GM20000 (cell line): ENCODE measurements at places on chromosomes 3 and 15.

GRCh38 chr3:136343873-136344555 lies 93.9 kb downstream of the PCCB start:
- DNase-seq: no peak

GRCh38 chr3:188539631-188540194 lies 385.8 kb downstream of the LPP start:
- DNase-seq: no peak

- DNase-seq: no peak
Measured at GRCh38 chr15:71111181-71111565, 4.1 kb upstream of the THSD4 start.

DNA sequence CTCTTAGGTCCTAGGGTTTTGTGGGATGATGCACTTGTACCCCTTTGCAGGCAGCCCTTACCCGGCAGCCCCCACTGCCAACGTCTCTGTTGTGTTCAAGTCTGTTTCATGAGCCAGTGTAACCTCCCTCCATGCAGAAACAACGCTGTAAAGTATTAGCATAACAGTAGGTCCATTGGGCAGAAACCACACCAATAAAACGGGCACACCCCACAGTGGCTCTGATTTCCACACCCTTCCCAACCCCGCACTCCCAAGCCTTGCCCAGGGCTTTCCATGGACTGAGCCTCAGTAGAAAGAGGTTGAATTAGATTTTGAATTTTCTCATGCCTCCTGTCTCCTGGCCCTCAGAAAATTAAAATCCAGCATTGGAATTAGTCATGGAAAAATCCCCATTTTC lies 124.5 kb downstream of the CACNA1D start:
- DNase-seq: no peak

GRCh38 chr3:128353361-128353965 lies 113.2 kb downstream of the DNAJB8 start:
- no peak for DNase-seq

DNA sequence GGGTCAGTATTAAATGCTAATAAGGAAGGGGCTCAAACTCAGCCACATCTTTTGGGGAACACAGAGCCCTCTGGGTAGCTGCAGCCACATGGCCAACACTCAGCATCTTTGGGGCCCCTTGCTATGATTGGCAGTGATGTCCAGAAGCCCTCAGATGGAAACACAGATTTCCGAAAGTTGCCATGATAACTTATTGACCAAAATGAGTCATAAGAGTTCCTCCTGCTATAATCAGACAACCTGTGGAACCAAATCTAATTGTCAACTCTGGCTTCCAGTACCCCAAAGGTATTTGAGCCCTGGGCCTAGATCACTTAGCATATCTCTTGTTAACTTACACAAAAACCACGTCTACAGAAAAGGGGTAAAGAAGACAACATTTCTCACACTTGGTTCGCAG lies 392.2 kb downstream of the KCNH8 start:
- no peak for DNase-seq

GRCh38 chr15:93980261-93980911 lies 251.0 kb upstream of the MCTP2 start:
- no peak for DNase-seq

- DNase-seq: no peak
Measured at GRCh38 chr15:58528188-58528870, 96.5 kb downstream of the LIPC start.

DNA sequence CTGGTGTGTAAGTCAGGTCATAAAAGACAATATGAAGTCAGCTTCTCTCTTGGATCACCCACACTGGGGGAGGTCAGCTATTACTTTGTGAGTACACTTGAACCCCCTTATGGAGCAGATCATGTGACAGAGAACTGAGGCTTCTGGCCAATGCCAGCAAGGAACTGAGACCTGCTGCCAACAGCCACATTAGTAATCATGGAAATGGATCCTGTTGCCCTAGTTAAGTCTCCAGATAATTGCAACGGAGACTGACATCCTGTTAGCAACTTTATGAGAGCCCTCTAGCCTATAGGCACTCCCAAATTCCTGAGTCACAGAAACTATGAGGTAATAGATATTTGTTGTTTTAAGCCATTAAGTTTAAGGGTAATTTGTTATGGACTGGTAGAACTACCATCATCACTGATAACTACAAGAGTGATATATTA lies 110.4 kb upstream of the GMNC start:
- no peak for DNase-seq

DNA sequence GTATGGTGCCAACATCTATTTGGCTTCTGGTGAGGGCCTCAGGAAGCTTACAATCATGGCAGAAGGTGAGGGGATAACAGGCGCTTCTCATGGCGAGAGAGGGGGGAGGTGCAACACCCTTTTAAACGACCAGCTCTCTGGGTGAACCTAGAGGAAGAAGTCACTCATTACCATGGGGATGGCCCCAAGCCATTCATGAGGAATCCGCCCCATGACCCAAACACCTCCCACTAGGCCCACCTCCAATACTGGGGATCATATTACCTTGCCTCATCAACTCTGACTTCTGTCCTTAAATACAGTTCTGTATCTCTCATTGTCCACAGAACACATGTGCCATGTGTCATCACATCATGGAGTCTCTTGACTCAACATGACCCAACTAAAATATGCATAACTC lies 37.5 kb upstream of the CLRN1 start:
- DNase-seq: no peak

GRCh38 chr3:12773710-12774086 lies 14.6 kb upstream of the TMEM40 start:
- no peak for DNase-seq

GRCh38 chr3:190239325-190239724 lies 82.9 kb downstream of the CLDN1 start:
- DNase-seq: no peak

DNA sequence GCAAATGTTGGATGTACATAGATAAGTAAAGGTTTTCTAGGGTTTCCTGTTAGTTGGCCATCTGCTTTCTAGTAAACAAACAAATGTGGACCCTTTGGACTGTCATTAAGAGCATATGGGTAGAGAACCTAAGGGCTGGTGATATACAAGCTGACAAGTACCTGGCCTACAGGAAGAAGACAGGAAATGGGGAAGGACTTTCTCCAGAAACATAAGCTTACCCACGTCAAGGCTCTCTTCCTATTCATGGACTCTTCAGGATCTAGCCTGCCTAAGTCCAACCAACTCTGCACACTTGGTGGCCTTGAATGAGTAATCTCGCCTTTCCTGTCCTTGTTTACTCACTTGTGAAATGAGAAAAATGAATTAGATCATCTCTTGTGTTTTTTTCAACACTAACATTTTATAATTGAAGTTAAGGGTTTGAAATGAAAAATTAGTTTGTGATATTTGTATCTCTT lies 22.2 kb upstream of the GOLIM4 start:
- DNase-seq: no peak
